ENCODE measurements at places on chromosomes 11 and 22.

DNA sequence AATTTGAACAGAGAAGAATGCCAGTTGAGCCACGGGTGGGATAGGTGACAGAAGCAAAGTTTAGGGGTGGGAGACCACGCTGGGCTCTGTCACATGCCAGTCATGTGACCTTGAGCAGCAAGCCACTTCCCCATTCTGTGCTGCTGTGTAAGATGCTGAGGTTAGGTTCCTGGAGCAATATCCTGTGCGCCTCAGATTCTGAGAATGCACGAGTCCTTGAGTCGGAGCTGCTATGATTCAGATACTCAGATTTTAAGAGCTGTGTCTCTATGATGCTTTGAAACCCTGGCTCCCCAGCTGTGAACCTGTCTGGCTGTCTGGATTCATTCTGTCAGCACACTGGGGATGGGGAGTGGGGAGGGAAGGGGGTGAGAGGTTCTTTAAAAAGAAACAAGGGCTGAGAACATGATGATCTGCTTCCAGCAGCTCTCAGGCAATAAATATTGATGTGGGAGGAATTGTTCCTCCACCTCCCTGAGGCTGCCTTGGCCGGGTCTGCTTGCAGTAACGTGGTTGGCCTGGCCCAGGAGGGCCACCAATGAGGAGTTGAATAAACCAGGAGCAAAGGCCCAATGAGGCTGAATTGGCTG is 24.0 kb downstream of the SLCO2B1 start:
- no peak for DNase-seq
- no peaks in the 10 kb centered on the region for H3K27me3 ChIP-seq
- H3K27ac ChIP-seq: no peak overlapping the region
- peaks cover 10% of the 10 kb centered on the region for H3K4me1 ChIP-seq

DNA sequence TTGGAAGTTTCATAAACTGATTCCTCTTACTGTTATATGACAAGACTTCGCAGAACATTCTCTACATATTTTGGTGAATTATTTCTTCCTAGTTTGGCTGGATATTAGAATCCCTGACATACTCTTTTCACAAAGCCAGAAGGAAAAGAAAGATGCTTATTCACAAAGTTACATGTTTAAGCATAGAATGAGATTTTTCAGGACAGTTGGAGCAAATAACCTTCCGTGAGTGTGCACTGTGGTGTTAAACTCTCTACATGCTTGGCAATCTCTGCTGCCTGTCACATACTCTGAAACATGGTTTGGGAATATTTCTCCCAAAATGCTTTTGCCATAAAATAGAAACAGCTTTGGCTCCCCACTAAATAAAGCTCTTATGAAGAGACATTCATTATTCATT is 230.0 kb upstream of the MTNR1B start:
- H3K4me3 ChIP-seq: no peak overlapping the region
- no peak for DNase-seq
- no peaks in the 10 kb centered on the region for H3K4me1 ChIP-seq
- H3K27me3 ChIP-seq: no peaks in the 10 kb centered on the region
- no peaks in the 10 kb centered on the region for H3K36me3 ChIP-seq
- no peak overlapping the region for H3K27ac ChIP-seq

DNA sequence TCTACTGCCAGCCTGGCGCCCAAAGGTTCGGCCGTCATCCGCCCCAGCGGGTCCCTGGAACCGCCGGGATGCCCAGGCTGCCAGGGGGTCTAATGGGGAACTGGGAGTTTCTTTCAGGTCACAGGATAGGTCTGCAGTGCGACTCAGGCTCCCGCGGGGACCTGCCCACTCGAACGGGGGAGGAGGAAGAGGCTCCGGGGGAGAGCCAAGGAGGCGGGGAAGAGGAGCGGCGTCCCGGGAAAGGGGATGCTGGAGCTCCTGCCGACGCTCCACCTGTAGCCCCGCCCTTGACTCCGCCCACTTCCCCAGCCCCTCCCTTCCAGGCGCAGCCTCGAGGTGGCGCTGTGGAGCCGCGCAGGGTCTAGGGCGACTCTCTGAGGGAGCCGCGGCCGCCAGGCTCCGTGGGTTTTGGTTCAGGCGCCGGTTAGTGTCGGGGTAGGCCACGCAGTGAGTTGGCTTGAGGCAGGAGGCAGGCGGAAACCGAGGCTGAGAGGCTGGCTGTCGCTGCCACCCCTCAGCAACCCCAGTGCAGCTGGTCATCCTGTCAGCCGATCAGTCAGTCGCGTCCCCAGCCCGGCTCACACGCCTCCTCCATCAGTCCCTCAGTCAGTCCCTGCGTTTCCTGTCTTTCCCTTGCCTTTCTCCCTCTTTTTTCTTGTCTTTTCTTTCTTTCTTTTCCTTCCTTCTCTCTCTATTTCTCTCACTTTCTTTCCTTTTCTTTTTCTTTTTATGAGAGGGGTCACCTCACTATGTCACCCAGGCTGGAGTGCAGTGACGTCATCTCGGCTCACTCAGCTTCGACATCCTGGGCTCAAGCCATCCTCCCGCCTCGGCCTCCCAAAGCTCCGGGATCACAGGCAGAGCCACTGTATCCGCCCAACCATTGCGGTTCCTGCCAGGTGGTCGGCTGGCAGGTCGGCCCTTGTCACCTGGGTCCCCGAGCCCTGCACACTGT is 26.4 kb downstream of the YWHAH start:
- H3K27ac ChIP-seq: no peak overlapping the region
- no peaks in the 10 kb centered on the region for H3K27me3 ChIP-seq
- peaks cover 12% of the 10 kb centered on the region for H3K4me1 ChIP-seq
- peak; percentile 89 for DNase-seq

- no peak overlapping the region for H3K27ac ChIP-seq
- no peak overlapping the region for H3K4me3 ChIP-seq
- H3K36me3 ChIP-seq: peaks cover 18% of the 10 kb centered on the region
Measured at GRCh38 chr11:95835768-95836488, 45.6 kb downstream of the CEP57 start.

DNA sequence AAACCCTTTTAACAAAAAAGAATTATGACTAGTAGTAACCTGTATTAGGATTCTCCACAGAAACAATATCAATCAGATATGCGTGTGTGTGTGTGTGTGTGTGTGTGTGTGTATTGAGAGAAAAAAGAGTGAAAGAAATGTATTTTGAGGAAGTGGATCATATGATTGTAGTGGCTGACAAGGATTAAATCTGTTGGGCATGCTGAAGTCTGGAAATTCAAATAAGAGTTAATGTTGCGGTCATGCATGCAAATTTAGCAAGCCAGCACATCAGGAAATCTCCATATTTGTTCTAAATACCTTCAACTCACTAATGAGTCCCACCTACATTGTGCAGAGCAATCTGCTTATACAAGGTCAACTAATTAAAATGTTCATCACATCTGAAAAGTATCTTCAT is 46.8 kb upstream of the IGLL5 start:
- H3K4me3 ChIP-seq: no peak overlapping the region
- H3K27ac ChIP-seq: no peak overlapping the region
- no peaks in the 10 kb centered on the region for H3K27me3 ChIP-seq
- H3K36me3 ChIP-seq: no peaks in the 10 kb centered on the region
- no peak for DNase-seq

Data from CD8-positive, alpha-beta memory T cell (primary cell).